Liver (tissue), 10 donors: ENCODE measurements at places on chromosomes 5 and 9. TPM values are rescaled to one million over a fixed set of nuclear protein-coding genes. Genes with fewer than 3 reads are reported as not detected.

GRCh38 chr9:3862561-3862960, 336.8 kb upstream of the RFX3 start:
- no peak for DNase-seq

IFNA2 gene
- not detected for total RNA-seq

GRCh38 chr5:128559300-128560297, 21.6 kb upstream of the FBN2 start:
- DNase-seq = no peak

DNA sequence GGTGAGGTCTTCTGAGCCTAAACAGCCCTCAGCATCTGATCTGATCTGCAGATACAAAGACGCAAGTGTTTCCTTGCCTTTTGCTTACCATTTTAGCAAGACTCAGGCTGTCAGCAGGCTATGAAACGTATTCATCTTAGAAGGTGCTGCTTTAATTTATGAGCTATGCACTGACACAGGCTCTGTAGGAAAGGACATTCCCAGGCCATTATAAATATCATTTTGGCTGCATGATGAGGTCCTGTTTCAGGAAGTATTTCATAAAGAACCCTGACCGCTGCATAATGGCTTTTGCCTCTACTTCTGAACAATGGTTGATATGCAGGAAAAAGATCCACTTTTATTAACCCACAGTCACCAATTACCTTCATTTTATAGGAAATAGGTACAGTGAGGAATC, 98.4 kb upstream of the CAST start:
- no peak for DNase-seq

DNA sequence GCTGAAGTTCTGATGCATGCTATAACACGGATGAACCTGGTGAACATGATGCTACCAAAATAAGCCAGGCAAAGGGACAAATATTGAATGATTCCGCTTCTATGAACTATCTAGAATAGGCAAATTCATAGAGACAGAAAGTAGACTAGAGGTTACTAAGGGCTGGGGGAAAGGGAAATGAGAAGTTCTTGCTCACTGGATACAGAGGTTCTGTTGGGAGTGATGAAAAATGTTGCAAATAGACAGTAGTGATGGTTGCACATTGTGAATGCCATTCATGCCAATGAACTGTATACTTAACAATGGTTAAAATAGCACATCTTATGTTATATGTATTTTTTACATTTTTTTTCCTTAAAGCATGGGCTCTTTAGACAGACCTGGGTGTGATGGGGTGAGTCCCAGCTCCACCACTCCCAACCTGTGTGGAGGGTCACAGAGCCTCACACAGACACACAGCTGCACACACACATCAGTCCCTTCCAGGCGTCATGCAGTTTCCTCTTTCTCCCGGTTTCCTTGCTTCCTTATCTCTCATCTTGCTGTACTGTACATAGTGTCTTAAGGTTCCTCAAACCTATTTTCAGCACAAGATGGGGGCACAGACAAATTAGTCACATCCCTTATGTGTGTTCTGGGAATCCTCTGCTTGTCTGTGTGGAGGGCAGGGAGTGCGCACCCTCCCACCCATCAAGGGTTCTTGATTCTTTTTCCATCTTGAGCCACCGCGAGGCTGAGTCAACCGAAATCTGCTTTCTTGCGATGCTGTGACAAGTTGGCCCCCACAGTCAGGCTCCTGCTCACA, 192.9 kb downstream of the CRB2 start:
- no peak for DNase-seq

DNA sequence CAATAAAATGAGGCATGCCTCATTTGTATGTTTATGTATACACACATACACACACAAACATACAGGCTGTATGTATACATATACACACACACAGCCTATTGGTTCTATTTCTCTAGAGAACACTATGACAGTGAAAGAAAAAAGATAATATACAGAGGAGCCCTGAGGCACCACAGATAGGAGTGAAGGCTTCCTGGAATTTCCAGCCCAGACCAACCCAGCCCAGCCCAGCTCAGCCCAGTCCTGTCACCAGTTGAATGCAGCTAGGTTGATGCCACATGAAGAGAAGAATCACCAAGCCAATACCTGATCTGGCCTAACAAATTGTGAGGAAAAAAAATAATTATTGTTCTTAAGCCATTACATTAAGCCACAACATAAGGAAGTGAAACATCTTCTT, 126.9 kb upstream of the PDE4D start:
- no peak for DNase-seq

DNA sequence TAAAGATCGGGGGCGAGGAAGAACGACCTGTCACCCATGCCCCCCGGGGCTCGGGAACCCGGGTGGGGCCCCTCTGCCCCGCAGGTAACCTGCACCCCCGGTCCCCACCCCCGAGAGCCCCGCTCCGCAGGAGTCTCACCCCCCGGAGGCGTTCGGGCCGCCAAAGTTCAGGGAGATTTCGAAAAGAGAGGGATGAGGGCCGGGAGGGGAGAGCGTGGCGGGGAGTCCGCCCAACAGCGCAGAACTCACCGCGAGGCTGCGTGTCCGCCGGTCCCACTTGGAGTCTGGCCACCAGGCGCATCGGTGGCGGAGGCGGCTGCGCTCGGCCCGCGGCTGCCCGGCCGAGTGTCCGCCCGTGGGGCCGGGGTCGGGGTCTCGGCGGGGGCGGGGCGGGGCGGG, at the start of gene PHF19:
TSS of gene PHF19 (minus strand) at position 347 of the 399 bp plus-strand sequence. CDS start 2,447 bp downstream, outside the sequence.
- peak; percentile 50 for DNase-seq

IFNA21 gene
- not detected for total RNA-seq

IL11RA gene
- total RNA-seq = 14.8 TPM
